AG09309 (cell line): ENCODE measurements at places on chromosomes 1 and 21.

GRCh38 chr1:157142765-157143423, 4.7 kb upstream of the ETV3 start:
- DNase-seq: no peak

DNA sequence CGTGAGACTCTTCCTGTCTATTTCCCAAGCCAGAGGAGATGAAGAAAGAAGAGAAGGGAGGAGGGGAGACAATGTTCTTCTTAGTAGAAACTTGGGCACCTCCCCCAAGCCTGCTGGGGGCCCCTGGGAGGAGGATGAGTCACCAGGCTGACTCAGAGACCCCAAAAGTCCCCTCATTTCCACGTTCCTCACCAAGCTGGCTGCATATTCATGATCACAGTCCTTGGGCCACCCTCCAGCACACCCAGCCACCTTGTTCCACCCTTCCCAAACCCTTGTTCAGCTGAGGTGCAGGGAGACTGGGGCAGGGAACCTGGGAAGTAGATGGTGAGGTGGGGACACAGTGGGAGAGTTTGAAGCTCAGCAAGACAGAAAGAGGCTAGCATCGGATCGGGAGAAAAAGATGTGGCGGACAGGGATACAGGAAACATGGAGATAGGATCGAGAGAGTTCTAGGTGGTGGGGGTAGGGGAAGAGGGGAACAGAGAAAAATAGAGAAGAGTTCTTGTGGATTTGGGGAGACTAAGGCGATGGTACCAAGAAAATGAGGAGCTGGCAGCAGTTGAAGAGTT, 712 bp downstream of the RAB13 start:
- DNase-seq: no peak

GRCh38 chr1:93708734-93709481, 27.3 kb upstream of the BCAR3 start:
- DNase-seq: no peak

DNA sequence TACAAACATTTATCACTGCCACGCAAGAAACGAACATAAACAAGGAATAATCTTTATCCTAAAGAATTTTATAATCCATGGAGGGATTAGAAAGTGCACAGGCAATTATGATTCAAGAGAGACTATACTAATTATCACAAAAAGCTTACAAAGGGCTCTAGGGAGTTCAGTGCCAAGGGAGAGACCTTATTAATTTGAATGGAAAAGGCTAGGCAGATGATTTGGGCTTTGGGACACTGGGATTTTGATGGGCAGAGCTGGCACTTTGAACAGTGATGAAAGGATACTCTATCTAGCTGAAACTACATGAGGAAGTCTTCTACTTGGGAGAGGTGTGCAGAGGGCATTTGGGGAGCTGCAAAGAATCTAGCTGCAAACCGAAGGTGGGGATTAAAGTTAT, 48.9 kb upstream of the IVNS1ABP start:
- no peak for DNase-seq

GRCh38 chr1:74842726-74843125, 109.8 kb downstream of the TYW3 start:
- DNase-seq: no peak

DNA sequence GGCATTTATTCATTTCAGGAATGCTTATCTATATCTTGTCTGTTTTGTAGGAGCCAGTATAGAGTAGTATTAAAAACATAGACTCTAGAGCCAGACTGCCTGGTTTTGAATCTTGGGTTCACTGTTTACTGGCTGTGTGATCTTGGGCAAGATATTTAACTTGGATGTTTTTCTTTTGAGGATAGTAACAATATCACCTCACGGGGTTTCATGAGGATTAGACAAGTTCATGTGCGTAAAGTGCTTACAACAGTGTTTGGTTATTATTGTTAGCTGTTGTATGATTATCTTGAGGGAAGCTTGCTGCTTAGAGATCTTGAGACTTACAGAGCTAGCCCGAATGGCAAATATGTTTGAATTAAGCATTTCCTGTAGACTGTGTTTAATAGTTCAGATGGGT, 40.2 kb downstream of the WNT4 start:
- no peak for DNase-seq

DNA sequence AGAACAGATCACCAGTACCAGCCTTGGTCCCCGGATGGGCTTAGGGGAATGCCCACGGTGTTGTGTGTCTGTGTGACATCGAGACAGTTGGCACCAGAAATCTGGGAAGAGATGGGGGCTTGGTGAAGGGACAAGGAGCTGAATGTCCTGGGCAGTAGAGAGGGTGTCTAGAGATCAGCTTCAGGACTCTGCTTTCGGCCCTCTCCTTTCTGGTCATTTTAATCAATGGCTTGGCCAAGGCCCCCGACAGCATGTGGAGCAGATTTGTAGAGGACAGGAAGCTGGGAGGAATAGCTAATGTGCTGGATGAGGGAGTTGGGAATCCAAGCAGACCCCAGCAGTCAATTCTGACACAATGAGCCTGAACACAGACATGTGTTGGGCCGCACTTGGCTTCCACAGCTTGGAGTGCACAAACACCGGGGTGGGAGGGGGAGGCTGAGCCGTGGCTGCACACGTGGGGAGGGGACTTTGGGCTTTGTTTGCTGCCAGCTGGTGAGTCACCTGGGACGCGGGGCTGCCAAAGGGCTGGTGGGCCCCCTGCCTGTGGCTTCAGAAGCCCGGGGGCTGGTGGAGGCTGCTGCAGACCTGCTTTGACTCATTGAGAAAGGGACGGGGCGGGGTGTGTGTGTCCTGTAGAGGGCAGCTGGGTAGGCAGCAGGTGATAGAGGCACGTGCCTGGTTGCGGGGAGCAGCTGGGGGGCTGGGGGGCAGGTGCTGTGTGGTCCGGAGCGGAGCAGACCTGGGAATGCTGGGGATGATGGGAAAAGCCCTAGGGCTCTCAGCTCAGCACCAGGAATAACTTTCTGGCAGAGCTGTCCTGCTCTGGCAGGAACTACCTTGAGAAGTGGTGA, 20.9 kb downstream of the SLC1A7 start:
- no peak for DNase-seq

- no peak for DNase-seq
Measured at GRCh38 chr21:41426676-41427404, 801 bp downstream of the MX1 start.
